Osteocyte (in vitro differentiated cells): ENCODE measurements at places on chromosomes 4 and X. TPM values are rescaled to one million over a fixed set of nuclear protein-coding genes. Genes with fewer than 3 reads are reported as not detected.

PNMA3 gene
- total RNA-seq: not detected in 2 replicates

DRD5 gene
- not detected in 2 replicates for total RNA-seq

PDE6B gene
- total RNA-seq: 1.6 TPM in 2 replicates

COMMD8 gene
- 14.7 and 15.4 TPM in 2 replicates for total RNA-seq

F8A3 gene
- 4.0 and 5.6 TPM in 2 replicates for total RNA-seq

GRCh38 chrX:4936315-4936714 lies 1222.9 kb upstream of the PRKX start:
- DNase-seq: no peak

DNA sequence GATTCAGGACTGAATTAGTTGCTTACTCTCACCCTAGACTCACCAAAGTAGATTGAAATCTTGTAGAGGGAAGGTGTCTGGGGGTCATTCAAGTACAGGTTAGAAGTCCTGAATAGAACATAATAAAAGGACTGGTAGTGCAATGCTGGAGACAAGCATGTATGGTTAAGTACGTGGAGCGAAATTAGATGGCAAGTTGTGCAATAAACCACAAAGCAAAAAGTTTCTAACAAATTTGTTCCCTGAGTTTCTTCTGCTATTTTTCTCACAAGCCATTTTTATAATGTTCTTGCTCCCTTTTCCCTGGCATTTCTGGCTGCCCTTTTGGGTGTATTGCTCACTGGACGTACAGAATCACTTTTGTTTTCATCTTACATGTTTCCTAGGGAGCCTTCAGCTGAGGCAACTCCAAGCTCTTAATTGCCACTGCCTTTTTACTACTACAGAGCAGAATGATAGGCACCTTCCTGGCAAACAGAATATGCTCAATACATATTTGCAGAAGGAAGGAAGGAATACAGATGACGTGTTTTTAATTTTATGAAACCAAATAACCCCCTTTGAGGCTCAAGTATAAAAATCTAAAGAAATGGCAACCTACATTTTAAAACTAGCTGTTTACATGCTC lies 23.4 kb downstream of the LANCL3 start:
- DNase-seq: no peak

DNA sequence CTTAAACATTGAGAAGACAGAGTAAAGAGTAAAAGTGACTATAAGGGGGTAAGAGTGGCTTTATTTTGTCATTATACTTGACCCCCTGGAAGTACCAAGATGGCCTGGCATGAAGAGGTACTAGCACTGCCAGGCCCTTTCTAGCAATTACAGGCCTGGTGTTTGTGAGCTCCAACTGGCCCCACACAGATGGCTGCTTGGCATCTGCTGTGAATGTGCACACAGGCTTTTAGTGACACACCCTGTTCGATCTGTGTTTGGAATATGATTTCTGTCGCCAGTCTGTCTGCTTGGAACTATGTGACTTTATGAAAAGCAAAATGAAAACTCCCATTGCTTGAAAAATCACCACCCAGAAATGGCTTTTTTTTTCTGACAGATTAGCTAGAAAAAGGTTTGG lies 123.3 kb downstream of the CLCN4 start:
- DNase-seq: no peak

DNA sequence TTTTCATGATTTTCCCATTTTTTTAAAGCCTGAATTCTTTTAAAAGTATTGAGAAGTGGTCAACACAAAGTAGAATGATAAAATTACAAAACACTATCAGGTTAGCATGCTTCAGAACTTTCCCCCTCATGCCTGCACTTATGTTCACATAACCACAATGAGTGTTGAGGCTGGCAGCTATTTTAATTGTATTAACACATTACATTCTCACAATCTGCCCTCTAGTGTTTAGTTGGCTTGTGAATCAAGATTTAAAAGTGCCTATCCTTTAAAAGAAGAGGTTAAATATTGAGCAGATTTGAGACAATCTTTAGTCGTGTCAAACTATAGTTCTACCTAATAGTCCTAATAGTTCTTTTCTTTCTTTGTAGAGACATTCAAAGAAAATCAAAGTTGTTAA lies 93.6 kb upstream of the NAP1L5 start:
- DNase-seq: no peak

GRCh38 chrX:69309074-69309792 lies 144.0 kb upstream of the PJA1 start:
- no peak for DNase-seq

GRCh38 chr4:184514121-184514988 lies 40.0 kb upstream of the IRF2 start:
- no peak for DNase-seq

DNA sequence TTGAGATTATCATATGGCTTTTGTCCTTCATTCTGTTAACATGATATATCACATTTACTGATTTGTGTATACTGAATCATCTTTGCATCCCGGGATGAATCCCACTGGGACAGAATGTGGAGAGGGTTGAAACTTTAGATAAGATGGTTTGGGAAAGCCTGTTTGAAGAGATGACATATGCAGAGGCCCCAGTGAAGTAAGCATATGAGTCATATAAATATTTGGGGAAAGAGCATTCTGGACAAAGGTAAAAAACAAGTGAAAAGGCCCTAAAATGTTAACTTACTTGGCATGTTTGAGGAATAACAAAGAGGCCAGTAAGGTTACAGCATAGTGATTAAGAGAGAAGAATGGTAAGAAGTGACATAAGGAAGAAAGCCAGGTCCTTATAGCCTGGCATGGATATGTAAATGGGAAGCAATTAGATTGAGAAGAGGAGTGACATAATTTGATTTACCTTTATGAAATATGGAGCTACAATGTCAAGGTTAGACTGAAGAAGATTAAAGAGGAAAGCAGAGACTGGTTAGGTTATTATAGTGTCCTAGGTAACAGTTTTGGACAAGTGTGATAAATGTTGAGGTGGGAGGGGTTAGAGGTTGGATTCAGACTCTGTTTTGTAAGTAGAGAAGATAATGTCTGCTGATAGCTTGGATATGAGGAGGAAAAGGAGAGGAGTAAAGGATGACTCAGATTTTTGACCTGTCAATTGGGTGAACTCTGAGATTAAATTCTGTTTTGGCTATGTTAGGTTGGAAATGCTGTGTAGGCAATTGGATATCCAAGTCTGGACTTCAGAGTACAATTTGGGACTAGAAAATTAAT lies 54.6 kb upstream of the DRP2 start:
- DNase-seq: no peak

- DNase-seq: no peak
These were observed 569.1 kb upstream of the GRID2 start for GRCh38 chr4:91734682-91735081.

DNA sequence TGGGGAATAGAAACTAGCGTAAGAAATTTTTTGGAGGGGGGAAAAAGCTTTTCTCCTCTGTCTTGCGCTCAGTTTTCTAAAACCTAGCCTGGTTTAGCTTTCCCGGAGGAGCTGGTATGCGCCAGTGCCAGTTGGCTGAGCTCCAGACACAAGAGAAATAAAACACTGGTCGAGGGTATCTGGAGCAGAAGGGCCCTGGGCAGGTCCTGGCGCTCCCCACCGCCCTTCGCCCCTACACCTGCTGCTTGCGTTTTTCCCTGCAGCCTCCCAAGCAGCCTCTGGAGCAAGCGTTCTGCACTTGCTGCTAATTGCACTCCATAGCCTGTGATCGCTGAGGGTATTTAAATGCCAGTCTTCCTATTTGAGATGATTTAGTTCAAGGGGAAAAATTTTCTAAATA lies 816 bp downstream of the EREG start:
- no peak for DNase-seq

DNA sequence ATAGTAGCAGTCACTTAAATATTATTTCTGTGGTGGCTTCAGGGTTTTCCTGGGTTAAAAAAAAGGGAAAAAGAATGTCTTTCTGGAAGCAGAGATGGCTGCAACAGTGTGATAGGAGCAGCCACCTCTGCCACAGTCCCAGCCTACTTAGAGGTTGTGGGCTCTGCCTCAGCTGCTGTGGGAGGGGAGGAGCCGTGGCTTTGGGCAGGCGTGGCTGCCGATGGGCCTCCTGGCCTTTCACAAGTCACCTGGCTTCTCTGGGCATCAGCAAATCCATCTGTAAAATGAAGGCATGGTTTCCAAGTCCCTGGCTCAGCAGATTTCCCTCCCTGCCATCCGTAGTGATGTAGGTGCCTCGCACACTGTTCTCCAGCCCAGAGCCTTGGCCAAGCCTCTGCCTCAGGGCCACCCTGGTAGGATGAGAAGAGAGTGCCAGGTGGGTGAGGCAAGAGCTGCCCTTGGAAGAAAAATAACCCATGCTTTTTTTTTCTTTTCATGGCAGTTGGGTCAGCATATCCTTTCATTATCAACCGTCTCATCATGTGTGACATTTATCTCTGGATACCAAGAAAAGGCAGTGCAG lies 66.1 kb downstream of the PTTG2 start:
- no peak for DNase-seq

- DNase-seq: no peak
These were observed 1.5 kb upstream of the MAP7D2 start for GRCh38 chrX:20118065-20118824.

- DNase-seq: no peak
These were observed 299.3 kb downstream of the CFAP47 start for GRCh38 chrX:36218801-36219200.

- DNase-seq: no peak
These were observed 590.9 kb upstream of the GNPDA2 start for GRCh38 chr4:45317276-45317675.
